Fibroblast of gingiva (primary cell): ENCODE measurements at places on chromosomes 5 and 9.

GRCh38 chr9:121935739-121936138, 157.4 kb downstream of the TTLL11 start:
- no peak for DNase-seq

- no peak for DNase-seq
Observed at GRCh38 chr9:526904-527591, 312.4 kb downstream of the DOCK8 start.

DNA sequence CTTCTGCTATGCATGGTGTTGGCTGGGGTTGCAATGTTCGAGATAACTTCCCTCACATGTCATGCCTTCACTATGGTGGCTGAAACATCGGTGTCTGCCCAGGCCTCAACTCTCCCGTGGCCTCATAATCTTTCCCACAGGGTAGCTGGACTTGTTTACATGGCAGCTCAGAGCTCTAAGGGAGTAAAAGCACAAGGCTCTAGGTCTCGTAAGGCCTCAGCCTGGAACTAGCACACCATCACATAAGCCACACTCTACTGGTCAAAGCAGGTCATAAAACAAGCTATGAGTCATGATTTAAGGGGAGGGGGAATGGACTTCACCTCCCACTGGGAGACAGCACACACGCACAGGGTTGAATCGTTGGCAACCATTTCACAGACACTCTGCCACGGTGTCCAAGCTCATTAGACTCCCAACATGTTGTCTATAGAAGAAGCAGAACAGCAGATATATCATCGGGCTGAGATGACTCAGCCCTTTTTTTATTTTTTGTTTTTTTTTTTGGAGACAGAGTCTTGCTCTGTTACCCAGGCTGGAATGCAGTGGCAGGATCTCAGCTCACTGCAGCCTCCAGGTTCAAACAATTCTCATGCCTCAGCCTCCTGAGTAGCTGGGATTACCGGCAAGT, 66.8 kb upstream of the IL17B start:
- peak; percentile 94 for DNase-seq

GRCh38 chr9:13491138-13491492, 211.6 kb upstream of the MPDZ start:
- DNase-seq = peak; percentile 51

GRCh38 chr5:110785356-110785755, 46.5 kb downstream of the SLC25A46 start:
- peak; percentile 76 for DNase-seq

GRCh38 chr5:138354387-138354786, 1.9 kb downstream of the KDM3B start:
- DNase-seq = no peak

GRCh38 chr5:67748165-67748690, 467.3 kb upstream of the PIK3R1 start:
- no peak for DNase-seq
